B cell (primary cell): ENCODE measurements at places on chromosomes 7 and 10.

- no peak for DNase-seq
Measured at GRCh38 chr10:43900571-43900970, 251.9 kb upstream of the ZNF32 start.

DNA sequence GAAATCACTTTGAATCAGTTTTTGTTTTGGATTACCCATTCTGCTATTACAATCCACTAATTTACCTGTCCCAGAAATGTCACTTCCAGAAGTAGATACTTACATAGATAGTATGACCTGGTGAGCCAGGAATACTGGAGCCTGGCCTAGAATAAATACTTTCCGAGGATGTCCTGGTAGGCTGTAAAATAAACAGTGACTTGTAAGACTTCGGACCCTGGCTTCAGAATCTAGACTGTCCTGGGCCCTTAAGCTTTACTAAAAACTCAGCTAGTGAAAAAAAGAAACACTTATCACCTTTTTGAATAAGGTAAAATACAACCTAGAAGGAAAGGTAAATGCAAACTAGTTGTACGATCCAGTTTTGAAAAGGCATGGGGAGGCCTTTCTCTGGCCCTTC lies 69.5 kb upstream of the AFAP1L2 start:
- DNase-seq: no peak

DNA sequence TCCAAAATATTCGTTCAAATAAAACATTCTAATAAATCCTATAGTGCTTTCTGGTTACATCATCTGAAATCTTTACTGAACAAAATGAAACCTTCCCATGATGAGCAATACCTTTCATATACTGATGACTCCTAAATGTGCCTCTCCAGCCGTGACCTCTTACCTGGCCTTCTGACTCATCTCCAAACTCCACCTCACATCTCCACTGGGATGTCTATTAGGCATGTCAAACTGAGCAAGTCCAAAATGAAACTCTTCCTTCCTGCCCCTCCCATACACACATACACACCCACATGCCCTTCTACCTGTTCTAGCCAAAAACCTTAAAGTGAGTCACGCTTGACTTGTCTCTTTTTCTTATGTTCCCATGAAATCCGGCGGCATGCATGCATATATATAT lies 22.9 kb downstream of the GSAP start:
- DNase-seq: peak; percentile 15

DNA sequence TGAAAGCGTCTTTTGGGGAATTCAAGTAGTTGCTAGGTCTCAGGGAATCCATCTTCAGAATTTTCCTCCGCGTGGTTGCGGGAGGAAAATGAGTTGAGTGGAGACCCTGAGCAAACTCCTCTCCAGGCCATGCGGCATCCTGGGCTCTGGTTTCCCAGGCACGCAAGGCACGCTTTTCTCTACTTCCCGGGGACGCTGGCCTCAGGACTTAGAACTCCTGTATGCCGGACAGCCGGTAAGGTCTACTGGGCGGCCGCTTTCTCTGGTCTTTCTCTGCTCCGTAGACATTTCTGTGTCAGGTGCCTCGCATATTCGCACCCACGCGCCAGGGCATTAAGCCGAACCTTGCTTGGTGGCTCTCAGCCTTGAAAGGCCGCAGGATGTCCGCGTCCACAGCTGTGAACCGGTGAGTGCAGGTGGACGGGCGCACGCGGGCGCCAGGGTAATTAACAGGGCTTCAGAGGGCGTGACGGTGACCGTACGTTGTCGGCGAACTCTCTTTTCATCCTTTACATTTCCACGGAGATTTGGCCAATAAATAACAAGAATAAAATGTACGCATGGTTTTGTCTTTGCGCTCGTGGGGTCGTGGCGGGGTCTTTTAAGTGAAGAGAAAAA lies 992 bp upstream of the RBM20 start:
- DNase-seq: no peak

GRCh38 chr10:14602807-14603533 lies 171.7 kb downstream of the FAM107B start:
- DNase-seq: no peak

GRCh38 chr7:66202441-66202840 lies 2.7 kb upstream of the TPST1 start:
- DNase-seq: no peak

DNA sequence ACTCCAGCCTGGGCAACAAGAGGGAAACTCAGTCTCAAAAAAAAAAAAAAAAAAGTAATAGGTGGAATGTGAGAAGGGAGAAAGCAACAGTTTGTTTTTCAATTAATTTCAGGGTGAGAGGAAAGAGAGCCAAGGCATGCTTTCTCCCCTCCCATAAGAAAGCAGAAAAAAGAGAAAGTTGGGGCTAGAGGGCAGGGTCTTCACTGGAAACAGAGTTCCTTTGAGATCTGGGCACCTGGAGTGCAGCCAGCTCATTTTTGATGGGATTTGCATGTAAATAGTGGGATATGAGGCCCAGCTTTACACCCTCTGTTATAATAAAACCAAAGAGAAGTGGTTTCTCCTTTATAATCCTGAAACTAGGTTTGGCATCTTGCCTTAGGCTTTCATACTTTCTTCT lies 13.8 kb upstream of the STOX1 start:
- no peak for DNase-seq

GRCh38 chr10:79442171-79443040 lies 3.0 kb downstream of the ZCCHC24 start:
- DNase-seq: no peak

DNA sequence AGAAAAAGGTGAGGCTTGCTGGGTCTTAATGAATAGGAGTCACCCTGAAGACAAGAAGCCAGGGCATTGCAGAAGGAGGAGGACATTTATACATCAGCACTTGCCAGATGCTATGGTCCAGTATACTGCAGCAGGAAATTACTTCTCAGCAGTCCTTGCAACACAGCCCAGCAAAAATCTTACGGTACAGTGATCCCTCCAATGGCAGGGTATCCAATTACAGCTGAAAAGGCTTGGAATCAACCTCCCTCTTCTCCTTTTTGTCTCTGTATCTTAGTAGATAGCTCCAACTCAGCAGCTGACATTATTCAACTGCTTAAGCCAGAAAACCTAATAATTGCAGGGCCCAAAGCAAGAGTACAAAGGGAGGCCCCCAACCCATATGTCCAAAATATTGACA lies 128.3 kb upstream of the COBL start:
- no peak for DNase-seq

DNA sequence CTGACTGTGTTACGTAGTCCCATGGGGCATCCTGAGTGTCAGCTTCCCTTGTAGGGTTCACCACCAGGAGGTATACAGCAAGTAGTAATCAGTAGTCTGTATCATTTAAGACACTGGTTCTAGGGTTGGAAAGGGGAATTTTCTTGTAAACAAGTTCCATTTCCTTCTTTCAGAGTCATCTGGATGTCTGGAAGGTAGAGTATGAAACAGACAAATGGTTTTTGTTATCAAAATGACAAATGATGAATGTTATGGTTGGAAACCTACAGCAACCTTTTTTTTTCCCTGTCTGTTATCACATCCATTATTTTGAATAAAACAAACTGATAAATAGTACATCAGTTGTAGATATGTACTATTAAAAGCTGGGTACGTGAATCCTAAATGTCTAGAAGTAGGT lies 19.1 kb downstream of the SEMA3A start:
- DNase-seq: no peak

DNA sequence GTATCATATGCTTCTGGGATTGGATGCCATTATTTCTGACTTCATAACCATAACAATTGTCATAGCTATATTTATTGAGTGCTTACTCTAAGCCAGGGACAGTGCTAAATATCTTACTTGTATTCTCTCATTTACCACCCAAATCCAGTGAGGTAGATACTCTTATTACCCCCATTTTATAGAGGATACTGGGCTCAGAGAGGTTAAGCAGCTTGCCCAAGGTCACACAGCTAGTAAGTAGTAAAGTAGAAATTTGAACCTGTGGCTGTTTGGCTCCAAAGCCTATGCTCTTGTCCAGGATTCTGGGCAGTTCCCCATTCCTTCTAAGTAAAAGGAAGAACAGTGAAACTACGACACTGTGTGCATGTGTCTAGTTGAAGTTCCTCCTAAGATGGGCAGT lies 56.5 kb downstream of the COL13A1 start:
- no peak for DNase-seq

GRCh38 chr10:46556515-46557318 lies at the start of gene GPRIN2:
TSS of gene GPRIN2 (minus strand) at chr10:46556658. CDS start at chr10:46550736, 5,922 bp downstream.
- DNase-seq: no peak

- DNase-seq: no peak
Measured at GRCh38 chr7:46165276-46165675, 244.2 kb upstream of the IGFBP3 start.

GRCh38 chr10:102395400-102396316 lies at the start of gene NFKB2:
TSS of gene NFKB2 (plus strand) at chr10:102395705. CDS start at chr10:102395960, 255 bp downstream.
- DNase-seq: peak; percentile 97

DNA sequence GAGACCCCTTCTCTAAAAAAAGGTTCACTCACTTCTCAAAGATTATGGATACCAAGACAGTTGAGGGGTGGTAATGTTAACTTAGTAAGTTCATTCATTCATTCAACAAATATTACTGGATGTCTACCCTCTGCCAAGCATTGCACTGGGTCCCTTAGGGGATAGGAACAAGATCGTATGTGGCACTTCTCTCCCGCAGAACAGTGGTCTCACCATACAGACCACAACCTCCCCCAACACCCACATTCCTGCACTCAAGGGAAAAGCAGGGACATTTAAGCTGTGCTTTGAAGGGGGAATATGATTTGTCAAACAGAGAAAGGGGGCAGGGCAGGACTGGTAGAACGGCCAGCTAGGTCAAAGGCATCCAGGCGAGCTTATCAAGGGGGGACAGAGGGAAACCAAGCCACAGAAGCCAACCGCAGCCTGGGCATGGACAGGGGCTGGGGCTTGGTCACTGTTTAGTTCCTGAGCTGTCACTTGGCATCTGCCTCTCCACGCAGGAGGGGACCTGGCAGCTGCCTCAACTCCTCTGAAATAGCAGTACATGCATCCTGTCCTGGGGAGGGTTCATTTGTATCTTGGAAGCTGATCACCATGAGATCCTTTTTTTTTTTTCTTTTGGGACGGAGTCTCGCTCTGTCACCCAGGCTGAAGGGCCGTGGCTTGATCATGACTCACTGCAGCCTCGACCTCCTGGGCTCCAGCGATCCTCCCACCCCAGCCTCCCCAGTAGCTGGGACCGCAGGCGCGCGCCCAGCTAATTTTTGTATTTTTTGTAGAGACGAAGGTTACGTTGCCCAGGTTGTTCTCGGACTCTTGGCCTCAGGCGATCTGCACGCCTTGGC lies 949 bp upstream of the CLIP2 start:
- no peak for DNase-seq

- no peak for DNase-seq
Measured at GRCh38 chr7:52749880-52750279, 285.6 kb upstream of the POM121L12 start.

GRCh38 chr10:24574161-24574560 lies 149.5 kb downstream of the ARHGAP21 start:
- DNase-seq: no peak

GRCh38 chr10:43196131-43196980 lies 58.1 kb downstream of the CSGALNACT2 start:
- no peak for DNase-seq

DNA sequence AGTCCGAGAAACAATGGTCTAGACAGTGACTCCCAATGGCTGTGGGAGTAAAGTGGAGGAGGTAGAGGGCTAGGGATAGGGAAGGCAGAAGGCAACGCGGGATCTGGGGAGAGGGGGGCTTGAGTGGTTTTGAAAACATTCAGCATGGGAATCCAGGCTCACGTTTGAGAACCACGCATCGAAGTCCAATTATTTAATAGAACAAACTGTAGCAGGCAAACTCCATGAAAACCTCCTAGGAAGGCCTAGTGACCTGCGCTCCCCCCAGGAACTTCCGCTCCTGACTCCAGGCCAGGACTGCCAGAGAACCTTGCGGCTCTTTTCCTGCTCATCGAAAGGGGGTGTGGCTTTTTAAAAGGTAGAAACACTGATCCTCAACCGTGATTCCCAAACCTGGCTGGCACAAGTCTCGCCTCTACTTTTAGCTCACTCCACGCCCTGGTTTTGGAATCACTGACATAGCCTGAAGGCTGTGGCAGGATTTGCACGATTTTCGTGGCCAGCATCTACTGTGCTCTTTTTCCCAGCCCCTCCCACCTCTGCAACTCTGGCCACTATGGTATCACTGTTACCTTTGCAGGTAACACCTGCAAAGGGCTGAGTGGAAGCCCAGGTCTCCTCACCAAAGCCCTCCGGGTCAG lies 43.4 kb downstream of the MYOF start:
- DNase-seq: no peak

- no peak for DNase-seq
Measured at GRCh38 chr10:107033799-107034422, 130.6 kb downstream of the SORCS1 start.

DNA sequence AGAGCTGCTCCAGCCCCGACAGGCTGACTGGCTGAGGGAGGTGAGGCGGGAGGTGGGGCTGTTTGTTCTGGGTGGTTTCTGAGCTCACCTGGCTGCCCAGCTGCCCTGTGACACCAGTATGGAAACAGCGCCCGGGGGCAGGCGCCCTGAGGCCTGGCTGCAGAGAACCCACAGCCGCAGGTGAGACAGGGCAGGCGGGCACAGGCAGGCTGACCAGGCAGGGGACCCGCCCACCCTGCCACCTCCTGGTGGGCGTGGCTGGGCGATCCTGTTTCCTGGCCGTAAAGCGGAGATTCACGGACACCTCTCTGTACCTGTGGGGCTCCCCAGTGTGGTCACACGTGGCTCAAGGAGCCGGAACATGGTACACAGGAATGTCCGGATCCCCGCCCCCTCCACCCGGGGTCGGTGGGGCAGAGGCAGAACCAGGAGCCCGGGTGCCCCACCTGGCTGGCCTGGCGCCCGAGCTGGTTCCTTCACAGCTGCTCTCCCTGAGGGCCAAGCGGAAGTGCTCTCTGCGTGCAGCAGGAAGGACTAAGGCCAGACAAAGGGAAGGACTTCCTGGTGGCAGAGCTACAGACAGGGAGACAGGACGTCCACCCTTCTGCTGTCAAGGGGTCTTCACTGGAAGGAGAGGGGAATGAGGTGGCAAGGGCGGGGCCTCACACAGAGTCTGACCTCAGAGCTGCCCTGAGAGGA lies 3.9 kb downstream of the MICALL2 start:
- no peak for DNase-seq

- peak; percentile 72 for DNase-seq
Measured at GRCh38 chr7:4683884-4684565, 1.9 kb downstream of the FOXK1 start.

DNA sequence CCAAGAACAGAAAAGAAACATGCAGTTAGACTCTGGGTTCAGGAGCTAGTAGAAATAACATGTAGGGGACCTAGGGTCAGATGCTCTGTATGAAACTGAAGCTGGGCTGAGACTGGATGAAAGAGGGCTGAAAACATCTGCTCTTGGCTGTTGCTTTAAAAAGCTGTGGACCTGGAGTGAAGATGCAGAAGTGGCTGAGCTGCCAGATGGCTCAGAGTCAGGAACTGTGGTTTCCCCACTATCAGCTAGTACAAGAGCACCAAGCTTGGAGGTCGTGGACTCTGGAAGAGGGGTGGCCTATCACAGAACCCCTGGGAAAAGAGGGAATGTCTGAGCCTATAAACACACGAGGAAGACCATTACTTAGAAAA lies 5.9 kb downstream of the ADK start:
- DNase-seq: peak; percentile 29

DNA sequence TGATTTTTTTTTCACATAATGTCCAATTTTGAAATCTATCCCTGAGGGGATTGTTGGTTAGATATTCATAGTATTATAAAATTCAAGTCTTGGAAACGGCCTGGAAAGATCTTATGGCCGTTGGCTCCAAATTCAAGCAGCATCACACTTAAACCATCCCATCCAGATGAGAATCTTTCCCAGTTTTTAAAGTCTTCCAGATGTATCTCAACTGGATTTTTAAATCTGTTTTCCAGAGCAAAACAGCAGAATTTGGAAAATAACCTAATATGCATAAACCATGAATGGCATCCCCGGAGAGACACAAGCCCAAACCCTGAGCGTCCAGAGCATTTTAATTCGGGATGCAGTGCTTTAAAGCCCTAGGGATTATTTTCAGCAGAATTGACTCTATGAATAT lies 208.2 kb upstream of the PRKCQ start:
- DNase-seq: no peak
